Endothelial cell (in vitro differentiated cells): ENCODE measurements at places on chromosomes 1 and 21. TPM values are rescaled to one million over a fixed set of nuclear protein-coding genes. Genes with fewer than 3 reads are reported as not detected.

GRCh38 chr1:42908046-42908445, 50.6 kb downstream of the SLC2A1 start:
- DNase-seq = no peak
- H3K4me1 ChIP-seq = peaks cover 4% of the 10 kb centered on the region
- H3K4me3 ChIP-seq = no peak overlapping the region
- H3K36me3 ChIP-seq = no peaks in the 10 kb centered on the region
- no peak overlapping the region for H3K27ac ChIP-seq

DNA sequence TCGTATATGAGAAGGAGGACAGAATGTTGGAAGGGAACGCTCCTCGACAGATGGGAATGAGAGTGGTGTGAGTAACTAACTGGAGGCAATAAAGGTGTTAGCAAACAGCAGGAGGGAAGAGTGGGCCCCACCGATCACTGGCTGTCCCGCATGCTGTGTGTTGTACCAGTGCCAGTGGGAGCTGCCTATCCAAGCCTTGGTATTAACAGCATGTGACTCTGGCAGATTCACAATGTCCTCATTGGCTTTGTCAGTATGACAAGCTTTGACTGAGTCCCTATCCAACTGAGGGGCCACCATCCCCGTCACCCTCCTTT, 188.3 kb downstream of the NRIP1 start:
- H3K27me3 ChIP-seq = no peaks in the 10 kb centered on the region
- no peak for DNase-seq
- H3K4me3 ChIP-seq = no peak overlapping the region
- H3K4me1 ChIP-seq = peaks cover 29% of the 10 kb centered on the region

DNA sequence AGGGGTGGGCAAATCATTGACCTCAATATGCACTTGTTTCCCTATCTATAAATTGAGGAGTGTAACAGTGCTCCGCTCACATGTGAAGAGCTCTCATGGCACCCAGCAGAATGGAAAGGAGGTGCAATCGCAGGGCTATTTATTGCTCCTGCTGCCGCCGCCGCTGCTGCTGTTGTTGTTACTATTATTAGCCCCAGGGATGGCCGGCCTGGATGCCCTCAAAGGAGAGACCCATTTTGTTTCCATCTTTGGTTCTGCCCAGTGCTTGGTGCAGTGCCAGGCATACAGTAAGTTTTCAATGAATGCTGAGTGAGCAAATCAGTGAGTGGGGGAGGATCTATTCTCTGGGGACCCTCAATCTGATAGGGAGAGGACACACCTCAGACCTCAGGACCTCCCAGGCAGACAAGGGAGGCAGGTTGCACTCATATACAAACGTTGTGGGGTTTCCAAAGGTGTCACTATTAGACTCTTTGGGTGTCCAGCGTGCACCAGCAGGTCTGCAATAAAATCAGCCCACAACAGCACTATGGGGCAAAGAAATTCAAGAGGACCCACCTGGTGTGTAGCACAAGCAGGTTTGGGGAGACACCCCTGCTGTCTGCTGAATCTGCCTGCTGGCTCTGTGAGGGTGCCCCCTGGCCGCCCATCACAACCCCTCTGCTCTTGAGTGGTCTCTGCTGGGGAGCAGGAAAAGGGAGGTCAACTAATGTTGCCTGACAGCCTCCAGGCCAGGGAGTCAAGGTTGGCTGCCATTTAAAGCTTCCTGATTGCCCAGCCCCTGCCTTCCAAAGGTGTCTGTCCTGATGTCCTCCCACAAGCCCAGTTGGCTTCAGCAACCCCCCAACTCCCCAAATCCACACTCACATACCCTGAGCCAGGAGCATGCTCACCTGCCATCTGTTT, 136.3 kb downstream of the ACTL8 start:
- no peak overlapping the region for H3K27ac ChIP-seq
- no peaks in the 10 kb centered on the region for H3K4me1 ChIP-seq
- DNase-seq = no peak
- no peak overlapping the region for H3K4me3 ChIP-seq
- H3K36me3 ChIP-seq = no peaks in the 10 kb centered on the region

DNA sequence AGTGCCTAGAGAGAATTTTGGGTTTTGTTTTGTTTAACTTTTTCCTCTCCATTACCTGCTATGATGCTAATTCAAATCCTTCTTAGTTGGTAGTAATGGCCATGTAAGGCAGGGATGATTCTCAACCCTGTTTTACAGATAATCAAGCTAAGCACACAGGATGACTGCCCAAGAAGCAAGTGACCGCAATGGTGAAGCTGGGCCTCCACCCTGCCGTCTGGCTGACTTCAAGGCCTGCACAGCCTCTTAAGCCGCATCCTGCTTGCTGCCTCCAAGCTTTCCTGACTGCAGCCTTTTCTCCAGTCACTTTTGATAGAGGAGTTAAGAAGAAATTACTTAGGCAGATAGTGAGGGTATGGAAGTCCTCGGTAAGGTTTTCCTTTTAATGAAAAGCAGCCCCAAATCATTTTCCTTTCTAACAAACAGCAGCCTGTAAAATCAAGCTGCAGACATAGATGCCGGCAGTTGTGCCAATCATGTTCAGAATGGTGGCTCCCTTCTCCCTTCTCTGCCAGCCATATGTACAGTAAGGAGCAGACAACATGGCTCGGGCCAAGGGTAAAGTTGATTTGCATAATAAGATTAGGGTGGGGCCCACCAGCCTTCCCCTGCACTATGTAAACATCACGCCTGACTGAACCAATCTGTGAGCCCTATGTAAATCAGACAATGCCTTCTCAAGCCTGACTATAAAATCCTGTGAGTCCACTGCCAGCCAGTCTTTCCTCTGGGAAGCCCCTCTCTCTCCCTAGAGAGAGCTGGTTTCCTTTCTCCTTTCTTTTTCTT, 8.8 kb upstream of the CTBS start:
- peak overlapping the region; percentile 11 for H3K27ac ChIP-seq
- H3K4me1 ChIP-seq = peaks cover 6% of the 10 kb centered on the region
- no peak for DNase-seq
- peaks cover 21% of the 10 kb centered on the region for H3K36me3 ChIP-seq
- no peaks in the 10 kb centered on the region for H3K27me3 ChIP-seq

GRCh38 chr1:34213956-34214355, 37.2 kb downstream of the C1orf94 start:
- H3K27ac ChIP-seq = no peak overlapping the region
- no peaks in the 10 kb centered on the region for H3K4me1 ChIP-seq
- no peak for DNase-seq
- H3K36me3 ChIP-seq = no peaks in the 10 kb centered on the region

DNA sequence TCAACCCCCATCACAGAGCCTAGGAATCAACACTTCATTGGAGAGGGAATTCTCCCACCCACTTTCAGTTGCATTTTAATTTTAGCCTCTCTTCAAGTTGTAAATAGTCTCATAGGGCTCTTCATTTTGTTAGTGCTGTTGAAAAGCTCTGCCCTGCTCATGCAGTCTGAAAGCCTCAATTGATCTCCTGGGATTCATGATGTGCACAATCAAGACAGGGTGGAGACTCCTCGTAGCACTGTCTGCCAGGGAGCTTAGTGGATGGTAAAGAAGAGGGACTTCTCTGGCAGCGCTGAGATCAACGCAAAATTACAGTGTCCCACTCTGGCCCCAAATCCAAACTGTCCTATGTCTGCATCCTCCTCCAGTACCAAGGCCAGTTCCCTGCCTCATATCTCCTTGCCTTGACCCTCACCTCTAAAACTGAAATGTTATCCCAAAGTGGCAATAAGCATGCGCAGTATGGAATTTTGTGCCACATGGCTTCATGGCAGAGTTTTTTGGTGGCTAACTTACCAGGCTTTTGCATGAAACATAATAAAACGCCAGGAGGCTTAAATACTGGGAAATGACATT, 282.2 kb downstream of the CACNA1E start:
- H3K27ac ChIP-seq = no peak overlapping the region
- H3K27me3 ChIP-seq = no peaks in the 10 kb centered on the region
- H3K4me1 ChIP-seq = no peaks in the 10 kb centered on the region
- no peak overlapping the region for H3K4me3 ChIP-seq
- no peak for DNase-seq

- peak; percentile 42 for DNase-seq
- no peaks in the 10 kb centered on the region for H3K36me3 ChIP-seq
- H3K27me3 ChIP-seq = peaks cover 6% of the 10 kb centered on the region
- peak overlapping the region; percentile 74 for H3K27ac ChIP-seq
Observed at GRCh38 chr1:6358757-6359201, 34.8 kb downstream of the ACOT7 start.

GRCh38 chr1:183870351-183871077, 65.6 kb downstream of the RGL1 start:
- peak overlapping the region; percentile 48 for H3K4me3 ChIP-seq
- no peak for DNase-seq
- H3K27ac ChIP-seq = peak overlapping the region; percentile 98
- peaks cover 3% of the 10 kb centered on the region for H3K27me3 ChIP-seq
- H3K4me1 ChIP-seq = peaks cover 63% of the 10 kb centered on the region

GRCh38 chr1:113978863-113979702, at the start of gene OLFML3:
TSS of gene OLFML3 (plus strand) at chr1:113979474. CDS start at chr1:113979517, 43 bp downstream.
- peaks cover 30% of the 10 kb centered on the region for H3K36me3 ChIP-seq
- peak within 1 kb of the TSS; percentile 99 for H3K27ac ChIP-seq
- H3K27me3 ChIP-seq = peaks cover 10% of the 10 kb centered on the region
- peak; percentile 86 for DNase-seq
- peak within 1 kb of the TSS; percentile 86 for H3K4me3 ChIP-seq

- peaks cover 13% of the 10 kb centered on the region for H3K4me1 ChIP-seq
- no peaks in the 10 kb centered on the region for H3K36me3 ChIP-seq
Observed at GRCh38 chr1:224801844-224802490, 127.5 kb upstream of the DNAH14 start.

- DNase-seq = no peak
- no peak overlapping the region for H3K27ac ChIP-seq
- peaks cover 4% of the 10 kb centered on the region for H3K4me1 ChIP-seq
- no peak overlapping the region for H3K4me3 ChIP-seq
Observed at GRCh38 chr1:211703812-211704537, 28.6 kb upstream of the NEK2 start.

- H3K4me3 ChIP-seq = no peak overlapping the region
- H3K4me1 ChIP-seq = peaks cover 5% of the 10 kb centered on the region
- no peaks in the 10 kb centered on the region for H3K36me3 ChIP-seq
- H3K27ac ChIP-seq = no peak overlapping the region
- no peak for DNase-seq
Observed at GRCh38 chr1:87956072-87956471, 627.4 kb downstream of the LMO4 start.

- H3K27ac ChIP-seq = peak overlapping the region; percentile 93
- no peak overlapping the region for H3K4me3 ChIP-seq
- peaks cover 22% of the 10 kb centered on the region for H3K4me1 ChIP-seq
Observed at GRCh38 chr1:15139654-15140350, 13.7 kb upstream of the TMEM51 start.

- no peak for DNase-seq
- H3K36me3 ChIP-seq = no peaks in the 10 kb centered on the region
- no peak overlapping the region for H3K4me3 ChIP-seq
- peaks cover 16% of the 10 kb centered on the region for H3K27me3 ChIP-seq
- peaks cover 17% of the 10 kb centered on the region for H3K4me1 ChIP-seq
- no peak overlapping the region for H3K27ac ChIP-seq
Observed at GRCh38 chr1:41370225-41370624, 9.0 kb downstream of the FOXO6 start.

DNA sequence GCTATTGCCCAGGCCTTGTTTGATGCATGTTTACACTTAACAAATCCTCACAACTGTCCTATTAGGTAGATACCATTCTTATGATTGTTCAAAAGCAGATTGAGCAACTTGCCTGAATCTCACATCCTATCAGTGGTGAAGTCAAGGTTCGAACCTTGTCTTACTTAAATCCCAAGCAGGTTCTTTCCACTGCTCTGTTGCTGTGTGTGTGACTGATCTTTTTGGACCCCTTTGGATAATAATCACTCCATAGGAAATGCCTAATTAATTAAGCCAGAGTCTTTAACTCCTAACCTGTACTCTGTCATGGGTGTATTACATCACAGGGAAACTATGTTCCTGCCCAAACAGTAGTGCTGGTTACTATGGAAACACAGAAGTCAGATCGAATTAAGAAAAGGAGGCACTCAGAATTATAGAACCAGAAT, 84.2 kb downstream of the SPATA46 start:
- H3K4me1 ChIP-seq = peaks cover 26% of the 10 kb centered on the region
- H3K4me3 ChIP-seq = no peak overlapping the region
- no peak for DNase-seq
- H3K36me3 ChIP-seq = peaks cover 30% of the 10 kb centered on the region
- peak overlapping the region; percentile 73 for H3K27ac ChIP-seq

DNA sequence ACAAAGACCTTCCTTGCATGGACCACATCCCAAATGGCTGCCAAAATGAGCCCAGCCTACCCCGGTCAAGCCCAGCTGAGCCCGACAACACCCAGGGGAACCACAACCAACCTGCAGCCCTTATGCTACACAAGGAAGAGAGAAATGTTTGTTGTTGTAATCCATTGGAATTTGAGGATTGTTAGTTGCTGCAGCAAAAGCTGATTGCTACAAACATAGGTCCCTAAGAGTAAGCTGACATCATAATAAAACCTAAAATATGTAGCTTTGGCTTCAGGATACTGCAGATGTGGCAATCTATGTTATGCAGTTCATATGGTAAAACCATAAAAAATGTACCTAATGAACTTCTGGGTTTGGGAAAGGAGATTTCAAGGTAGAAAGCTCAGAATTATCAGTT, 65.5 kb upstream of the DNAH14 start:
- no peaks in the 10 kb centered on the region for H3K36me3 ChIP-seq
- no peak for DNase-seq
- H3K27me3 ChIP-seq = no peaks in the 10 kb centered on the region
- no peak overlapping the region for H3K27ac ChIP-seq
- H3K4me1 ChIP-seq = no peaks in the 10 kb centered on the region

DNA sequence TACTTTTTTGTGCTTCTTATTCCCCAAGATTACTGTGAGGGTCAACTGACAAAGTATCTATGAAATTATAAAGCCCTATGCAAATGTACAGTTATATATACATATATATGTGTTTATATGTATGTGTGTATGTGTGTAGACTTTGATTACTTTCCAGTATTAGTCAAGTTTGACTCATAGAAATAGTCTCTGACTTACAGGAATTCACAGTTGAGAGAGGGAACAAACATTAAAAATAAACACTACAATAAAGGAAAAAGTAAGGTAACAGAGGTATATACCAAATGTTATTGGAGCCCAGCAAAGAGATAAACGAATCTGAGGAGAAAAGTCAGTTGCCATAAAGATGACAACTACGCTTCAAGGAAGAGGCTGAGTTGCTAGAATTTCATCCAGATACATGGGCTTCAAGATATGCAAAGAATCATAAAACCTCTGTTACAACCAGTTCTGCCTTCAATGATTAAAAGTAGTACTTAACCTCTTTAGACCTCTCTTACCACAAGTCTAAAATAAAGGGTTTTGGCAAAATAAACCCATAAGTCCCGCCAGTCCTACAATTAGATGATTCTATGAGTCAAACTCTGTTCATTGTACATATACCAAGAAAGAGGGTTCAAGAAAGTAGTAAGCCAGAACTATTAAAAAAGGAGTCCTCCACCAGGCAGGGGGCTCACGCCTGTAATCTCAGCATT, 7.2 kb downstream of the IFT25 start:
- no peaks in the 10 kb centered on the region for H3K4me1 ChIP-seq
- DNase-seq = no peak
- H3K36me3 ChIP-seq = peaks cover 17% of the 10 kb centered on the region
- no peak overlapping the region for H3K4me3 ChIP-seq

GRCh38 chr1:14606632-14607031, 8.1 kb downstream of the KAZN start:
- peaks cover 9% of the 10 kb centered on the region for H3K4me1 ChIP-seq

The SH3D21 gene
- 4.8 TPM for total RNA-seq

The HCRTR1 gene
- not detected for total RNA-seq

The LRRC38 gene
- total RNA-seq = not detected

The LRRC71 gene
- 0.95 TPM for total RNA-seq

The SPRR3 gene
- not detected for total RNA-seq

The PIGR gene
- not detected for total RNA-seq

The ETNK2 gene
- total RNA-seq = 15.9 TPM

The FAM43B gene
- total RNA-seq = 1.7 TPM

The EFCAB14 gene
- total RNA-seq = 325 TPM

The SLC44A5 gene
- 3.4 TPM for total RNA-seq
